Activated naive CD4-positive, alpha-beta T cell treated with anti-CD3 and anti-CD28 coated beads, Interleukin-2, amount 50 U/mL, for 16 hours (primary cell): ENCODE measurements at places on chromosomes 12 and 14.
A peak's percentile ranks its signal among the peaks of the same experiment; 100 is the strongest.

- DNase-seq: no peak
Measured at GRCh38 chr14:32438517-32438916, 109.4 kb downstream of the AKAP6 start.

DNA sequence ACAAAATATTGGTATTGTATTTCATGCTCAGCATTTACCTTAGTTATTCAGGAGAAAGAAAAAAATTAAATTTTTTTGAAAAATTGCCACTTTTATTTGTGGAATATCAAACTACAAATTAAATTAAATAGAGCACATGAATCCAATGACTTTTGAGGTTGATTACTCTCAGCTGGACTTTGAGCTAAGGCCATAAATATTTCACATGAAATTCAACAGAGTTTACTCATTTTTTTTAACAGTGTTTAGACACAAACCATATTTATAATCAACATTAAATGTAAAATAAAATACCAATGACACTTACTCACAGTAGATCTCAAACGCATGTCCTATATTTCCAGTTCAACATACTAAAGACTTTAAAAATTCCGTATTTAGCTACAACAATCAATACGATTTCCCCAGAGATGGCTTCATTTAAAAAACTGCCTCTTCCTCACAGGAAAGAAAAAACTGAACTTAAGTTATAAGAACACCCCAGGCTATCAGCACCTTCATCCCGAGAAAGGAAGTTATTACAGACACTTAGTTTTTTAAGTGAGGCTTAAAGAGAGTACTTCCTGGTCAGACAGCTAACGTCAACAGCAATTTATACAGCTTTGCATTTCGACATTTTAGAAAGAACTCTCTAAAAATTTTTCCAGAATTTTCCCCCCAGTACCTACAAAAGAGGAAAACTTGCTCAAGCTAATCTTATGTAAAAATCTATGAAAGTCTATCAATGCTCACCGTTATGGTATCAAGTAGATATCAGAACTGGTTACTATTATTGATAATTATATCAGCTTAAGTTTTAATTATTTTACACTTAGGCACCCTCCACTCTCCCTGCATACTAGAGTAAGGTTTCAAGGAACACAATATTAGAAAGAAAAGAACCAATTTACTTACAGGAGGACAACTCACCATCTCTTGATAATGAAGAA, 13.8 kb downstream of the TAOK3 start:
- no peak for DNase-seq

- no peak for DNase-seq
Measured at GRCh38 chr14:51521764-51522163, 129.9 kb upstream of the FRMD6 start.

GRCh38 chr12:10018386-10018785, 8.0 kb downstream of the CLEC12B start:
- no peak for DNase-seq

DNA sequence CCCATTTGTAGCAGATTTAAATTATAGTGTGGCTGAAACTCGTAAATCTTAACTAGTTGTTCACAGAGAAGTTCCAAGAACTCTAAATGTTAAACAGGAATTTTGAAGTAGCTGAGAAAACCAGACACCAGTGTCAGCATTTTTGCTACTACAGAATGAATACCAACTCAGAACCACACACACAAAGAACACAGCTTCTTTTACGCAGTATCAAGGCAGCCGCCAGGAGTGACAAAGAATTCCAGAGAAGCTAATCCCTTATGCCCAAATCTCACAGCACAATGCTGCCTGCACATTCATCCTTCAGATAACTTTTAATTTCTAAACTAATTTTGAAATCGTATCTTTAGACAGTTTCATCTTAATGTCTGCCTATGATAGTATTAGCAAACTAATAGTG, 37.4 kb downstream of the SLC6A15 start:
- no peak for DNase-seq

DNA sequence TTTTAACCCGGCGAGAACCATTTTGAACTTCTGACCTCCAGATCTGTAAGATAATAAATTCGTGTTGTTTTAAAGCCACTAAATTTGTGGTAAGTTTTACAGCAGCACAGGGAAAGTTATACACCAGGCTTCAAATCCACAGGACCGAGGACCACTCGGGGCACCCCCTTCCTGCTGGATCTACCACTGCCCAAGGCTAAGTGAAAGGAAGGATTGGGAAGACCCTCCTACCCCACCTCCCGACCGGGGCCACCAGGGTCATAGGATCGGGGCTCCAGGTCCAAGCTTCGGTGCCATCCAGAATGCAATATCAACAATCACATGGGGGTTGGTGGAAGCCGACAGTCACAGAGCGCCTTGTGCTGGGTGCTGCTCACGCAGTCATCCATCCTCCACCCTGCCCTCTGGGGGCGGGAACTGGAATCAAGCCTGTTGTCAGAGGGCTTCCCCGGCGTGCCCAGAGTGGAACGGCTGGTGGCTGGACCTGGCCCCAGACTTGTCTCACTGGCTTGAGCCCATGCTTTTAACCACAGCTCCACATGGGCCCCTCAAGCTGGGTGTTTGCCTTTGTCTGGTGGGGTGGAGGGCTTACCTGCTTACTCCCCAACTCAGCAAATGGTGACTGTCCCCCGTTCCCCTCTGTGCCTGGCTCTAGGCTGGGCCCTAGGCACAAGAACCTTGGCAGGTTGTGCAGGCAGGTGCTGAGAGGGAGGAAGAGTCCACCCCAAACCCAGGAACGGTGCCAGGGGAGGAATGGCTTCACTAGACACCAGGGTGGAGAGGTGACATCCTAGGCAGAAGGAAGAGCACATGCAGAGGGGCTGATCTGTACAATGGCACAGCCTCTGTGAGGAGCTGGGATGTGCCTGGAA, 180.3 kb upstream of the RTL1 start:
- no peak for DNase-seq

DNA sequence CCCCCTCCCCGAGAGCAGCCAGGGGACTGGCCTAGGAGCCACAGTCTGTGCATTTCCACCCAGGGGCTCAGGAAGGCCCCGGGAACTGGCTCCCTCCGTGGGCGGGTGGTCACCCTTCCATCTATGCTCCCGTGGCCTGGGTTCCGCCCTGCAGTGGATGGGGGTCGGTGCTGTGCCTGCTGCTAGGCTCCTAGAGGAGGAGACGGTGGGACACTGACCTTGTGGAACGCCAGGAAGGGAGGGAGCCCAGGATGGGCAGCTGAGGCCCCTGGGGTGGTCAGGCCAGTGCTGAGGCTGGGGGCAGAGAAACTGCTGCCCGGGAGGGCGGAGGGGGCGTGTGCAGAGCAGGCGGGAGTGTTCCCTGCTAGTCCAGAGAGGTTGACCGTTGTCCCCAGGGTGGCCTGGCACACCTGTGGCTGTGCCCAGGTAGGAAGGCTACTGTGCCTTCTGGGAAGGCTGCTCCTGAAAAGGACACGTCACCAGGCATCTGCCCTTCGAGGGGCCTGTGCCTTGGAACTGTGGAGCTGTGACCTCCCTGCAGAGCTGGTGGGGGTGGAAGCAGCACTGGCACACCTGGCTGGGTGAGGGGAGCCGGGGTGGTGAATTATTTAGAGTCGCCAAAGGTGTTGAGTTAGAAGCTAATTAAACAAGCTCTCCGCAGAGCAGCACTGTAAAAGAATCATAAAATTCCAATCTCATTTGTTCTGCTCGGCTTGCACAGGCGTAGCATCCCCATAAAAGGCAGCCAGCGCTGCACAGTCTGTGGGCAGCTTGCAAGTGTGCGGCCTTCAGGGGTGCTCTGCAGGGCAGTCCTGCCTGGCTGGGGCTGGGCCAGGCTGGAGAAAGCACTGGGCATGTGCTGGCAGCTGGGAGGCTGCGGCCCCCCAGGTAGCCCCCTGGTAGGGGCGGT, 145.1 kb downstream of the KIF26A start:
- DNase-seq: peak; percentile 4

- no peak for DNase-seq
Measured at GRCh38 chr12:129331356-129332085, 478.2 kb downstream of the GLT1D1 start.

DNA sequence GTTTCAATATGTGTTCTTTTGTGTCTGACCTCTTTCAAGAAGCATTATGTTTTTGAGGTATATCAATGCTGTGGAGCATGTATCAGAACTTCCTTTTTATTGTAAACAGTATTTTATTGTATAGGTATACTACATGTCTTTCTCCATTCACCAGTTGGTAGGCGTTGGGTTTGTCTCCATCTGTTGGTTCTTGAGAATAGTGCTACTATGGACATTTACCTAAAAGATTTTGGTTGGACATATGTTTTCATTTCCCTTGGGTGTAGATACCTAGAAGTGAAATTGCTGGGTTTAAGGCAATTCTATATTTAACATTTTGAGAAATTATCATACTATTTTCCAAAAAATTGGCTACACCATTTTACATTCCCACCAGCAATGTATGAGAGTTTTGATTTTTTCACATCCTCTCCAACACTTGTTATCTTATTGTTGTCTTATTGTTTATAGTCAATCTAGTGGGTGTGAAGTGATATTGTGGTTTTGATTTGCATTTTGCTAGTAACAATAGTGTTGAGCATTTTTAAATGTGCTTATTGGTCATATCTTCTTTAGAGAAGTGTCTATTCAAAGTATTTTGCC, 409.2 kb downstream of the IPO8 start:
- no peak for DNase-seq

- DNase-seq: no peak
Measured at GRCh38 chr12:23209793-23210192, 584.8 kb downstream of the ETNK1 start.

GRCh38 chr14:82046512-82047226, 513.0 kb upstream of the SEL1L start:
- DNase-seq: no peak

- DNase-seq: no peak
Measured at GRCh38 chr12:118025168-118025567, 8.7 kb downstream of the RFC5 start.

DNA sequence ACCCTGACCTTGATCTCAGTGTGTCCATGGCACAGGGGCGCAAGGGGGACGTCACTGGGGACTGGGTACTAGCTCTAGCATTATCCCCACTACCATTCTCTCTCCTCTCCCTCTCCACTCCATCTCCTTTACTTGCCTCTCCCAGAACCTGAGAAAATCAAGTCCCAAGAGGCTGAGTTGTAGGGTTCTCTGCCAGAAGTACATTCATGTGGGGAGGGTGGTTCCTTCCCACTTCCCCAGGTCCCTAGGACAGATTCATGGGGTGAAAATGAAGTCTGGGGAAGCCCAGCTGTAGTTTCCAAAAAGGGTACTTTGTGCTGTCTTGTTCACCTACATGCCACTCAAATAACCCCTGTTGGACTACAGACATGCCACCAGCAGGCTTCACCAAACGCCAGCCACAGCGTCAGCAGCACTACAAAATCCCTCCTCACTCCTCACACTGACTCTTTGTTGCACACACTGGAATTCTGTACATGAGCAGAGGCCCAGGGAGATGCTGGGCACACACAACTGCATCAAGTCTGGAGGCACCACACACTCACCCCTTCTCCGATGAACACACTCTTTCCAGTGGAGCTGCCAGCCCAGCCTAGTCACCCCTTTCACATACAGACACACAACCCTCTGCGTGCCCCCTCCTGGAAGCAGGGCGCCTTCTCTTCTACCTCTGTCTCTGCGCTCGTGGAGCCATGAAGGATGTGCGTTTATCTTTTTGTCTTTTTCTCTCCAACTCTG, 6.9 kb downstream of the RARG start:
- DNase-seq: no peak

DNA sequence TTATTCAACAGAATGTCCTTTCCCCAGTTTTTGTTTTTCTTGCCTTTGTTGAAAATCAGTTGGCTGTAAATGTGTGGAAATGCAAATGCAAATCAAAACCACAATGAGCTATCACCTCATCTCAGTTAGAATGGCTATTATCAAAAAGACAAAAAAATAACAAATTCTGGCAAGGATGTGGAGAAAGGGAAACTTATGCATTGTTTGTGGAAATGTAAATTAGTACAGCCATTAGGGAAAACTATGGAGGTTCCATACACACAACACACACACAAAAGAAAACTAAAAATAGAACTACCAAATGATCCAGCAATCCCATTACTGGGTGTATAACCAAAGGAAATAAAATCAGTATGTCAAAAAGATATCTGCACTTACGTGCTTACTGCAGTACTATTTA, 518.8 kb upstream of the ATXN7L3B start:
- no peak for DNase-seq

DNA sequence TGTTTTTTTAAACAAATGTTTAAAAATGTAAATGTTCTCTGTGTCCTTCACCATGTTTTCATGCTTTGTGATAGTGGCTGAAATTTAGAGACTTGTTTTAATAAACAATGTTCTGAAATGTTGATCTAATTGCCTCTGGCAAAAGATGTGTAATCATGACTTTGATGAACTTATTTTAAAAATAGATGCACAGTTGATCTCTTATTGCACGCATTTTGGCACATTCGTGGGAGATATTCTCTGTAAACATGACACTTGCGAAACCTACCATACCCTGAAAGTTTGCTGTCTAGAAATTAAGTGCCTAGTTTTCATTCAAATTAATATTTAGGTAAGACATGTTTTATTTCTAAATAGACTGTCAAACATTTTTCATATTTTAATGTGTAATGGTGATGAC, 119.7 kb upstream of the DNM1L start:
- no peak for DNase-seq

DNA sequence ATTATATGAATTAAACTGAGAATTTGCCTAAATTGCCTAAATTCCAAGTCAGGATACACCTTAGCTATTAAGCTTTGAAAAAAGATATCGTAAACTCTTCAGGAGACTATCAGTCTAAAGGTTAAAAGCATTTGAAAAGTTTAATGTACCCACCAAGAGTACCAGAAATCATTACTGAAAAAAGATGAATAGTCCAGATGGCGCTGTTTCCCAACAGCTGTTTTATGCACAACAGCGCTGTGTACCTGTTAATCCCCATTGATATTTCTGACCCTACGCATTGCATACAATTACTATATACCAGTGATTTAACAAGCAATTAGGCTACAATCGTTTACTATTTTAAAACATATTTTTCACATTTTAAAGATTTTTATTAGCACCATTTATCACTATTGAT, 185.0 kb downstream of the PLCZ1 start:
- no peak for DNase-seq

DNA sequence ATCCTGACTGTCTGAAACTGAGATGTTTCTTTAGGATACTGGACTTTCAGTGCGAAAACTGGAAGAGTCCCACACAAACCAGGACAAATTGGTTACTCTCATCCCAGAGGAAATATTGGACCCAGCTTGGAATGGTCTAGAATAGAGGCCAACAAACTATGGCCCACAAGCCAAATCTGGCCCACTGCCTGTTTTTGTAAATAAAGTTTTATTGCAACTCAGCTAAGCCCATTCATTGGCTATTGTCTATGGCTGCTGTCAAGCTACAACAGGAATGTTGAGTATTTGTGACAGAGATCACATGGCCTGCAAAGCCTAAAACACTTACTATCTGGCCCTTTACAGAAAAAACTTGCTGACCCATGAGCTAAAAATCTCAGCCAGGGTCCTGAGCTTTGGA, 6.5 kb downstream of the WSCD2 start:
- DNase-seq: no peak

GRCh38 chr14:59328454-59328853, 136.7 kb downstream of the GPR135 start:
- no peak for DNase-seq

DNA sequence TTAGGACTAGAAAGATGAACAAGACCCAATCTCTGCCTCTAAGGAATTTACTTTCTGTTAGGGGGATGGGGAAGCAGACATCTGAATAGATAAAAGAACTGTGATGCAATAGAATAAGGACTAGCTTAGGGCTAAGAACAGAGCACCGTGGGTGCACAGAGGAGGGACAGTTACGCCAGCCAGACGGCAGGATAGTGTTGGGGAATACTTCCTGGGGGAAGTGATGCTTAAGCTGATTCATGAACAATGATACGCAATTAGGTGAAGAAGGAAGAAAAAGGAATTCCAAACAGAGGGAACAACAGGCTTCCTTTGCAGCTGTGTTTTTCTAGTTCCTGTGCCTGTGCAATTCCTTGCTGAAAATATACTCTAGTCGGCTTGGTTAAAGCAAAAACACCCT, 501.1 kb downstream of the APAF1 start:
- DNase-seq: no peak
